Stimulated activated CD4-positive, alpha-beta T cell treated with anti-CD3 and anti-CD28 coated beads, Interleukin-4, amount 100 ng/mL, for 48 hours (primary cell): ENCODE measurements at places on chromosomes 11 and 22.
A peak's percentile ranks its signal among the peaks of the same experiment; 100 is the strongest.

DNA sequence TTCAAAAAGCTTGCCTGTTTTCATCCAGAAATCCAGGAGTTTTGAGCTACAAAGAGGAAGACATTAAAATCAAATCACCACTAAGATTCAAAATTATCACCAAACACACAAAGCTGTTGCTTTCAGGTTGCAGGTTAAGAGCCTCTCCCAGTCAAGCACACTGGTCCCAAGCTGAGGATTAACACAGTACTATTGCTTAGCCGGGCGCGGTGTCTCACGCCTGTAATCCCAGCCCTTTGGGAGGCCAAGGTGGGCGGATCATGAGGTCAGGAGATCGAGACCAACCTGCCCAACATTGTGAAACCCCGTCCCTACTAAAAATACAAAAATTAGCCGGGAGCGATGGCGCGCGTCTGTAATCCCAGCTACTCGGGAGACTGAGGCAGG lies 1165.1 kb downstream of the LRRC4C start:
- no peak for DNase-seq

GRCh38 chr11:14861680-14862079 lies 30.4 kb downstream of the CYP2R1 start:
- DNase-seq, result no peak

DNA sequence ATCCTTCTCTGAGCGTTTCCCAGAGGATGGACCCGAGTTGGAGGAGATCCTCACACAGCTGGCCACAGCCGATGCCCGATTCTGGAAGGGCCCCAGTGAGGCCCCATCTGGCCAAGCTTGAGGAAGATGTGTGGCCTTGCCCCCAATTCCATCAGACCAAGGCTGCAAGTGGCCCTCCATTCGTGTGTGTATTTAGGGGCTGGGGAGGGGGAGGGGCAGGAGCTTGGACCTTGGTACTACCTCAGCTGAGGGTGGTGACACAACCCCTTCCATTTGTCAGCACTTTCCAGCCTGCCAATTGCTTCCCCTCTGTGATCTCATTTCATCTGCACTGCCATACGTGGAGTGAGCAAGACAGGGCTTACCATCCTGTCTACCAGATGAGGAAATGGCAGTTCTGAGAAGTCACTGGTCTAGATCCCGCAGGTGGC lies 1.3 kb upstream of the BBS1 start:
- DNase-seq, result no peak

GRCh38 chr11:76380159-76380976 lies 564 bp downstream of the THAP12 start:
- peak; percentile 34 for DNase-seq

DNA sequence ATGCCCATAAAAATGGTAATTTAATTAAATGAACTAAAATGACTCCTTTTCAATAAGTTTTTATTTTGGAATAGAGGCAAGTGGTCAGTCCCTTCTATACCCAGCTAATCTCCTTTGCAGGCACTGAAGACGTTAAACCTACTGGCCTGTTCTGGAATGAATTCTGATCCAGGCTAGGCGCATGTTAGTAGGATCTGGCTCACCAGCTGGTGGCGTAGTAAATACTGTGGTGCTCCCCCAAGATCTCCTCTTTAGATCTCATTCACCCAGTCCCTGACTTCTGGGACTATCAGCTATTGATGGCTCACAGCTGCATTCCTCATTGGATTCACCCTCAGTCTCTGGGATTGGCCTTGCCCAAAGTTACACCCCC lies 173.7 kb upstream of the DDI1 start:
- no peak for DNase-seq
